ENCODE measurements at places on chromosomes 3 and 15. TPM values are rescaled to one million over a fixed set of nuclear protein-coding genes. Genes with fewer than 3 reads are reported as not detected.
A peak's percentile ranks its signal among the peaks of the same experiment; 100 is the strongest.

DNA sequence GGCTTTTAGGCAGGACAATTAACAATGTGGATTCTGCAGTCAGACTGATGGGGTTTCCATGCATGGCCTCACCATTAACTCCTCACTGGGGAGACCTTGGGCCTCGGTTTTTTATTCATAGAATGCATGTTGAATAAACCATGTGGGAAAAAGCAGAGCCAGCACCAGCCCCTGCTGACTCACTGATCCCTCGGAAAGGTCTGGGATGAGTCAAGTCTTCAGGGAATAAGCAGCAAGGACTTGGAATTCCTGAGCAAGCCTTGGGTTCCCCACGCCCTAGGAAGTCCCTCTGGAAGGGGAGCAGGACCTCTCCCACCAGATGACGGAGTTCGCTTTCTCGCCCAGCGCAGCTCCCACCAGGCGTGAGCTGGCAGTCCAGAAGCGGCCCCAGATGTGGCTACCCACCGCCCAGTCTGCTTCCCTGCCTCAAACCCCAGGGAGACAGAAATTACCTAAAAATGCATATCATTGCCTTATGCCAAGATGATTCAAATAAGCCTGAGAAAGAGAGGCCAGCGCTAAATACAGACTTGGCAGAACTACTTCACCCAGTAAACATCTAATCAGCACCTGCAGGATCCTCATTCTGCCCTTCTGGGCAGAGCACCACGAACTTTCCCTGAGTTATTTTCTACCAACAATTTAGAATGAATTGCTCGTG lies 45.4 kb downstream of the BTD start:
- ATAC-seq, result peak; percentile 58

- no peak for ATAC-seq
Observed at GRCh38 chr15:39181940-39182339, 398.9 kb upstream of the THBS1 start.

DNA sequence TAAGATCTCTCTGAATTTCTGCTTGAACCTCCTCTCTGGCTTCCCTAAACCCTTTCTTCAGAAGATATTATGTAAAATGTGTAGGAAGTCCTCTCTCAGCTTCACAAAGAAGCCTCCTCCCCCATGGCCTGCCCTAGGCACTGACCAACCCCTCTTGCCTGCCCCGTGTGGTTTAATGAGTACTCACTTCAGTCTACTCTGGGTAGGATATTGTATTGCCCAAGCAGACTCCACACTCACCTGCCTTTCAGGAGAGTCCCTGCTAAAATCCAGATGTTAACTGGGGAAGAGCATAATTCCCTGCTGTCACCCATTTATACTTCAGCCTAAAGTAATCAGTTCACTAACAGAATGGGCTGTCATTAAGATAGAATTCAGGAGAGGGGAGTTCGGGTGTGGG lies 2.6 kb upstream of the AGBL1 start:
- no peak for ATAC-seq

DNA sequence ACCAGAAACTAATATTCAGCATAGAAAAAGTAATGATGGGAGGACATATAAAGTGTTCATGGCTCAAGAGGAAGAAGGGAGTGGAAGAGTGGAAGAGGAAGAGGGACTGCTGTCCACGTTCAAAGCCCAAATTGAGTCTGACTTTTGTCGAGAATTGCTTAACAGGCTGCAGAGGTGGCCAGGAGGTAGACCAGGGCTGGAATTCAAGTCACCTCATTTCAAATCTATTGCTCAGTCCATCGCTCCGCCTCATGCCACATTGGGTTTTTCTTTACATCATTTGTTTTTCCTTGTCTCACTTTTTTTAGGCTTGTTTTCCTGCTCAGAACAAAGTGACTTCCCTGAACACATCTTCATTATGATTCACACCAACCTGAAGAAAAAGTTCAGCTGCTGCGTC lies 97.0 kb downstream of the RPL39L start:
- ATAC-seq, result no peak

- ATAC-seq, result no peak
Observed at GRCh38 chr3:71641674-71642073, 58.1 kb upstream of the FOXP1 start.

CLSTN2 gene
- total RNA-seq, result 1.5 TPM

GPR149 gene
- not detected for total RNA-seq

DNA sequence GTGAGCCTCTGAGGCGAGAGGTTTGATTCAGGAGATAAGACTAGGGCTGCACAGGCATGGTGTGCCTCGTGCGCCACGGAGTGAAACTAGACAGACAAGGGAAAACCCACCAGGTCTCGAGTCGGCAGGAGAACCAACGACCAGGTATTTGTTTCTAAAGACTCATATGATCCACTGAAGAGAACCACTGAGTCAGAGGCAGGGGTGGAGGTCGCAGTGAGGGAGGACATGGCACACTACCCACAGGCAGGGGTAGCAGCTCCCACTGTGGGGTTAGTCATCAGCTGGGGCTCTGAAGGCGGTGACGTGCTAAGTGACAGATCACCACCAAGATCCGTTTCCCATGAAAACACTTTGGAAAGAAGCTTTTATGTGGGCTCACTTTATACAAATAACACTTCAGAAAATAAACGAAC lies 45.7 kb downstream of the CHSY1 start:
- no peak for ATAC-seq

ATP8B4 gene
- total RNA-seq, result 0.56 TPM

- no peak for ATAC-seq
Observed at GRCh38 chr15:49460411-49460941, 37.4 kb downstream of the FGF7 start.

CEMIP gene
- total RNA-seq, result 17.3 TPM

- no peak for ATAC-seq
Observed at GRCh38 chr3:65667963-65668362, 370.8 kb downstream of the MAGI1 start.

- ATAC-seq, result peak; percentile 71
Observed at GRCh38 chr15:76994971-76995945, at the start of gene PSTPIP1. Gene PSTPIP1 (plus strand): TSS chr15:76995126. CDS start chr15:76995574, 448 bp downstream.

CDHR4 gene
- total RNA-seq, result not detected

- ATAC-seq, result no peak
Observed at GRCh38 chr3:171980578-171981270, 58.7 kb upstream of the FNDC3B start.

C3orf49 gene
- total RNA-seq, result not detected

DNA sequence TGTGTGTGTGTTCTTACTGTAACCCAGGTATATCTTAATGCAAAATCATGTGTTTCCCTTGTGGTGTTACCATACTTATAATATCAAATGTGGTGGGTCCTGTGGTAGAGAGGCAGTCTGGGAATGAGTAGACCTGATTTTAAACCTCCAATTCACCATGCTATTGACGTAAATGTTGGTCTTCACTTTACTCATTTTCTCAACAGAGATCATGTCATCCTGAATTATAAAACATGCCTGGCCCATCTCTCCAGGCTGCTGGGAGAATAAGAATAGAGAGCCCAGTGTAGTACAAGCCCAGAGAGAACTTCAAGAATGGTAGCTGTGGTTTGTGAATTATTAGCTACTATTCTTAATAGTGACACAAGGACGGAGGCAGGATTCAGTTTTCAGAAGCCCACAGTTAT lies 88.1 kb downstream of the MBNL1 start:
- ATAC-seq, result no peak

- peak; percentile 32 for ATAC-seq
Observed at GRCh38 chr15:63874616-63875015, 40.9 kb upstream of the HERC1 start.

DNA sequence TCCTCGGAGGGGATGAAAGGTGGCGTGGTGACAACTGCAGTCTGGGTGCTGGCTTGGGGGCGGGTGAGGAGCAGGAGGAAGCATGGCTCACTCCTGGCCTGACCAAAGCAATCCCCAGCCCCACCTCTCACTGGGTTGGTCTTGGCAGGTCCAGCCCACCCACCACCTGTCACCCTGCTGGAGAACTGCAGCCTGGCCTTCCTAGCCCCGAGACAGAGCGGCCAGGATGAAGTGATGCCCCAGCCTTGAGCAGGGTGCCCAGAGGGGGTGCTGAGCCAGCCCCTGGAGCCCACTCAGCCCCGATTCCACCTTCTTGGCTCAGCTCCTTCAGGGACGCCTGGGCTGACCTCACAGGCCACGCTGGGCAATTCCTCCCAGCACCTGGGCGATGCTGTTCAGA lies 89.9 kb downstream of the IQSEC1 start:
- ATAC-seq, result no peak

GRCh38 chr3:193240850-193241706 lies at the start of gene PLAAT1:
Gene PLAAT1 (plus strand): TSS chr3:193241222. CDS start chr3:193255651, 14,429 bp downstream.
- peak; percentile 87 for ATAC-seq

DNA sequence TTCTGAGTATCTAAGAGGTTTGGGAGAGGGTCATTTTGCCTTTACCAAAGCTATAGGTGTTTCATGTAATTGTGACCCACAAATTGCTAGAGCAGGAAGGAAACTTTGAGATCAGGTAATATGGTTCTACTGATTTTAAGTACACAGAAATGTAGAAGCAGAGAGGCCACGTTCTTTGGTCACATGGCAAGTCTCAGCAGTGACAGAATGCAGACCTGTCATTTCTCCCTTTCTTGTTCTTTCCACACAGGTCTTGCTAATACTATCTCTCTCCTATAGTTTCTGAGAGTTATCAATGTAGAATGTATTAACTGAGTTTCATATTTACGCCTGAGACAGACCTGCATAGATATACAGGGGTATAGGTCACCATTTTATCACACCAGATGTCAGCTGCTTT lies 10.9 kb upstream of the RTP1 start:
- no peak for ATAC-seq

ROBO2 gene
- 7.1 TPM for total RNA-seq

NEK10 gene
- total RNA-seq, result 0.40 TPM

GRCh38 chr3:184694133-184694665 lies 17.7 kb downstream of the MAGEF1 start:
- no peak for ATAC-seq

KCNAB1 gene
- total RNA-seq, result 0.56 TPM

GOLGA8M gene
- 0.36 TPM for total RNA-seq

GRCh38 chr3:119295816-119296726 lies 1.9 kb downstream of the ARHGAP31 start:
- ATAC-seq, result no peak

SAMD7 gene
- total RNA-seq, result not detected

DNA sequence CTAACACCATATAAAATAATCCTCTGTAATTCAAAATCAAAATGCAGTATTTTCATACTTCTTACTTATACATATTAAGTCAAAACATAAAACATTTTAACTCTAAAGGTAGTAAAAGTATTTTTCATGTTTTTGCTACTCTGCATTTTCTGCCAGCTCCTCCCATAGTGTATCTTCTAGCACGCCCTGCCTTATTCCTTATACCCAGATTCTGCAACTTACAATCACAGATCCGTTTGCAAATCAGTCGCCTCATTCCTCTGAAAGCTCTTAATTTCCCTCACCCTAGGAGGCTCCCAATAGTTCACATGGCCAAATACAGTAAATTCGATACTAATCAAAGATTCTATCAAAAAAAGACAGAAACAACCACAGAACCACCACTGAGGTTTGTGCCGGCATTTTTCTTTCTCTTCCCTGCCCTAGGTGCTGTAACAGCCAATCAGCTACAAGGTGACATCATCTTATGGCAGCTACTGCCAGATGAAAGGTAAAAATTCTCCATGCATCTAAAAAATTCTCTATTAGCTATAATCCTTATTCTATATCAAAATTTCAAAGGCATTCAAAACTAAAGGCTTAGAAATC lies 72.9 kb downstream of the CLASP2 start:
- peak; percentile 59 for ATAC-seq

DNA sequence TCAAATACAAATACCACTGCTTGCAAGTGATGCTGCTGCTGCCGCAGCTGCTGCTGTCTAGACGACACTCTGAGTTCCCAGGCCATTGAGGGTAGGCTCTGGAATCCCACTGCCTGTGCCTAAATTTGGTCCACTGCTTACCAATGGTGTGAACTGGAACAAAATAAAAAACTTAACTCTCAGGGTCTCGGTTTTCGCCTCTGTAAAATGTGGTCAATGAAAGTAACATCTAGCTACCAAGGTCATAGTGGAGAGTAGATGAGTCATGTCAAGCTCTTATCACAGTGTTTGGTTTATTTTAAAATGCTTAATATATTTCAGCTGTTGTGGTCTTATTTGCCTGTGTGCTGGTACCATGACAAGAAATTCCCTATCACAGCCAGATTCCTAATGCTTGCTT lies 299.3 kb downstream of the CLSTN2 start:
- ATAC-seq, result no peak

P3H2 gene
- total RNA-seq, result 15.0 TPM

DNA sequence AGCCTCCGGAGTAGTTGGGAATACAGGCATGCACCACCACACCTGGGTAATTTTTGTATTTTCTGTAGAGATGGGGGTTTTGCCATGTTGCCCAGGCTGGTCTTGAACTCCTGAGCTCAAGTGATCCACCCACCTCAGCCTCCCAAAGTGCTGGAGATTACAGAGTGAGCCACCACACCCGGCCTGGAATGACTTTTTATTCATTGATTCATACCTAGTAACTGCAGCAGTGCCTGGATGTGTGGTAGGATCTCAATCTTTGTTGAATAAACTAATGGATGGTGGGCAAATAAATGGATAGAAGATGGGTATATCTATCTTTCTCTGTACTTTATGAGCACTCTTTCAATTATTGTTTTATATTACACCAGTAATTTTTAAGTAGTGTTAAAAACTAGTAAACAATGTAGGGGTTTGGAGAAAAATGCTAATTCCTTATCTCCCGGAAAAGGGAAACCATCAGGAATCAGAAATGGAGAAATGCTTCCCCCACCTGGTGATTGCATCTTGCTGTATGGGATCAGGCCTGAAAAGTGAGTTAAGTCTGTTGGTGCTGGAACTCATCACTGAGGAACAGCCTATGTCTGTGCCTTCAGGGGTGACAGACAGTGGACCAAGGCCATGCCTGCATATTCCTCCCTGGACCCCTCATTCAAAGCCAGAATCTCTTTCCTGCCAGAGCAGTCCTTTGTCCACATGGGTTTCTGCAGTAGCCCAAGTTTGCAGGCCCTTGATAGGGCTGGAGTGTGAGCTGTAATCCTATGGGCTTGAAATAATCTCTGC lies 161.0 kb upstream of the CTDSPL start:
- no peak for ATAC-seq

DNA sequence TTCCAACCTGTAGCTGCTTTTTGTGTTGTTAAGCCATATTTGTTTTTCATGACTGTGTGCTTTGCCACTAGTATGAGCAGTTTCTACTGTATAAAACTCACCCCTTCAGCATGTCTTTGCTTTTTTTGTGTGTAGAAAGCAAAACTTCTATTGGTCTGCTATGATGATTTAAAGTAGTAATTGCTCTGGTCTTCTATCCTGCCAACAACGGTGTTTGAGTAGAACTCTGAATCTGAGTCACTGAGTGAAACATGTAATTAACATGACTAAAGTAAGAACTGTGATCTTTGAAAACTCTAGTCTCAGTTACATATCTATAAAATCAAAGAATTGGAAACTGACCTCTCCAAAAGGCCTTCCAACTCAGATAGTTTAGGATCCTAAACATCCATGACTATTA lies 133.6 kb downstream of the TPRG1 start:
- no peak for ATAC-seq

- no peak for ATAC-seq
Observed at GRCh38 chr15:101308604-101309435, 13.8 kb upstream of the SNRPA1 start.

TMC3 gene
- not detected for total RNA-seq

TMPRSS7 gene
- not detected for total RNA-seq

SCN5A gene
- total RNA-seq, result not detected

GRCh38 chr3:181952221-181952620 lies 240.5 kb downstream of the SOX2 start:
- ATAC-seq, result no peak
